ENCODE measurements at places on chromosomes 12 and 14.
A peak's percentile ranks its signal among the peaks of the same experiment; 100 is the strongest.

GRCh38 chr14:36361210-36361853, 40.9 kb upstream of the MBIP start:
- DNase-seq: no peak

DNA sequence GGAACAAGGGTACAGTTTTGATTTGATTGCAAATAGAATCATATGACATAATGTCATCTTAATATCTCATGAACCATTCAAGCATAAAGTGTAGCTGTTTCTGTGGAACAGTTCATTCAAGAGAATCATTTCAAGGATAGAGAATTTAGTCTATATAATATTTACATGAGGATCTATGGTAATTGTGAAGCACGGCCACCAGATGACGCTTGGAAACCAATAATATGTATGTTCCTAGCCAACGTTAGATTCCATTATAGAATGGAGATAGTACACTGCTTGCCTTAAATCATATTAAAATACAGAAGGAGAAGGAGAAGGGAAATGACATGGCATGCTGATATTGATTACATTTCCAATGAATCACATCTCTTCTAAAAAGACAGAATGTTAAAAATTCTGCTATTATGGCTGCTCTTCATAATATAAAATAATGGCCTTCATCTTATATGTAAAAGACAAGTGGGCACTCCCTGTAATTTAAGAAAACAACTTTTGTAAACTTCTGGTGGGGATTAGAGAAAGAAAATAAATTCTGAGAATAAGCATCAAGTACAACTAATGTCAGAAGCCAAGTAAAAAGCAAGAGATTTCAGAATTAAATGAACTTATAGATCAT, 351.0 kb downstream of the NAV3 start:
- no peak for DNase-seq

DNA sequence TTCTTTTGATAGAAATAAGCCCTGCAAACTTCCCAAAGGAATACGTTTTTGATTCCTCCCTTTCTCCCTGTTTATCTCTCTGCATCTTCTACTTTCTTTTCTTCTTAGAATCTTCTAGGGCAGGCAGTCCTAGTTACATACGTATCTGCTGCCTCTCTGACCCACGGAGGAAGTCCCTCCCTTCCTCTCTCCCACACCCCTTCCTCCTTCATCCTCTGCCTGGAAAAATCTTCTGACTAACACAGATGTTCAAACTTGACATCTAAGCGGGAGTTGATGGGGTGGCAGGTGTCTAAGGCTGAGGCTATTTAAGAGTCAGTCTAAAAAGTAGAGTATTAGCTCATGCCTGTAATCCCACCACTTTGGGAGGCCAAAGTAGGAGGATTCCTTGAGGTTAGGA, 88.6 kb downstream of the MAP1LC3B2 start:
- no peak for DNase-seq

- DNase-seq: no peak
Measured at GRCh38 chr12:116402163-116402939, 124.9 kb upstream of the MED13L start.

GRCh38 chr12:80183939-80184338, 84.6 kb downstream of the OTOGL start:
- DNase-seq: no peak

DNA sequence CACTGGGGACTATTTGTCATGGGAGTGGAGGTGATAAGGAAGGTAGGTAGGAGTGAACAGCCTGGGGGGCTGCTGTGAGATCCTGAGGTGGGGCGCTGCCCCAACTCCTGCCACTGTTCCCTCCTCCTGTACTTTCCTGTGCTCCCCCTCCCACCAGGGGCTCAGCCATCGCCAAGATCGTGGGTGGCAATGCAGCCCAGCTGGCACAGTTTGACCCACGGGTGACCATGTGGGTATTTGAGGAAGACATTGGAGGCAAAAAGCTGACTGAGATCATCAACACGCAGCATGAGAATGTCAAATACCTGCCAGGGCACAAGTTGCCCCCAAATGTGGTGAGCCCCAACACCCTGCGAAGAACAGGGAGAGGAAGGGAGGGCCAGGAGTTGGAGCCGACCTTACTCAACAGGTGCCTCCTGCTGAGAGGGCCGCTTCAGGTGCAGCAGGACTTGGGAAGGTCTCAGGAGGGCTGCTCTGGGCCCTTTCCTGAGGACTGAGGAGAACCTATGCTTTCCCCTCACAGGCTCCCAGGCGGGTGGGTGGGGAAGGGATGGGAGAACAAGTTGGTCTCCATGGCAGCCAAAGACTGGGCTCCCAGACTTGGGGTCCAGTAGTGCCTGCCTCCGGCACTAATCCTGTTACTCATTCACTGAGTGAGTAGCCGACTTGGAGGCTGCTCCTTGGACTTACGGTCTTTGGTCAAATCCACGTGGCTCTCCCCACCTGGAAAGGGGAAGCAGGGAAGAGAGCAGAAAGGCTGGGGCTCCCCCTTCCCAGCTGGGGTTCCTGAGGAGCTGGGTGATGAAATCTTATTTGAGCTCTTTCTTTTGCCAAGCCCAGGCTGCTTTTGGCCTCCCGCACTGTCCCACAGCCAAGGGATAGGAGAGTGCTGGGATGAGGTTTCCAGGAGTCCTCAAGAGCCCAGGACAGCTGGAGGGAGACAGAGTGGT, 884 bp downstream of the GPD1 start:
- no peak for DNase-seq

DNA sequence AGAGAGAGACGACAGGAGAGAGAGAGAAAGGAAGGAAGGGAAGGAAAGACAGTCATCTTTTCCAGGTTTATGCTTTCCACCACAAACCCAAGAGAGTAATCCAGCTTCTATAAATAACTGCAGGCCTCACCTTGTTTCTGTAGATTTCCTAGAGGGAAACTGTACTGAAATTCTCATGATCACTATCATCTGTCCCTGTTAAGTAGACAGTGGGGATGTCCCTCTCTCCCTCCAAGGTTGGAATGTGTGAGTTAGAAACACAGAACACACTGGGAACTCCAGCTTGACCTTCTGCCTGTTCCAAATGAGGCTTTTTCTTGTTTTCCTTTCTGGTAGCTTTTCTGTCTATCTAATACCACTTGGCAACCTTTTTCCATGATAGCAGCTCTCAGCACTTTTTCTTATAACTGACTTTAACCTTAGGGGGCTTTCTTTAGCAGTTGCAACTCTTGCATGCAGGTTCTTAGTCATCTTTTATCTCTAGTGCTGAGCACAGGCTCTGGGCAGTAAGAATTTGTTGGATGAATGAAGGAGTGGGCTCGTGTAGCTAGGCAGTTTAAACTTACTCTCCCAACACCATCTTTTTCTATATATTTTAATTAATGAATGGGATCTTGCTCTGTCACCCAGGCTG, 22.8 kb upstream of the FBXO33 start:
- DNase-seq: no peak

- DNase-seq: no peak
Measured at GRCh38 chr14:44567997-44568396, 60.9 kb upstream of the FSCB start.

DNA sequence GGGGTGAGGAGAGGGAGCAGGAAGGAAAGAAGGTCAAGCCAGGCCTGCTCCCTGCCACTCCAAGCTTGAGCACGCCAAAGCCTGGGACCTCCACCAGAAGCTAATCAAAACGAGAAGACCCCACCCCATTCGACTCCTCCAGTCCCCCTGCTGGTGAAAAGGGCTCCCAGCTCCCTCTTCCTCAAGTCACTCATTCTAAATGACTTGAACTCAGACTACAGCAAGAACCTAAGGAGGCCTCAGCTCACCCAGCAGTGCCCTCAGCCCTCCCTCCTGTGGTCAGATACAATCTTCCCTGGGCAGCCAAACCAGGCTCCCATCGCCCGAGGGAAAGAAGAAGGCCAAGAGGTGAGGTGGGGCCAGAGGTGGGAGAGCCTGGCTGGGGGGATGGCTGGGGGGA, 17.4 kb downstream of the HDAC7 start:
- no peak for DNase-seq

GRCh38 chr14:98867726-98868125, 404.3 kb downstream of the BCL11B start:
- DNase-seq: no peak

GRCh38 chr12:115297445-115297844, 613.5 kb upstream of the TBX3 start:
- no peak for DNase-seq

DNA sequence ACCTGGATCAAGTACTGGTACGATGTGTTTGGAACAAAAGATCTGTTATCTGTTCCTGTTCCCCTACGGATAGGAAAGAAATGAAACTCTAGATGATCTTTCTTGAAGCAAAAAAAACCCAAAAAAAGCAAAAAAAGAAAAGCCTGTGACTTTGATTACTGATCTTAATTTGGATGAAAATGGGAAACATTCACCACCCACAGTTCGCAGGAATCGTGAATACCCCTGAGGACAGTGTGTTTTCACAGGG, 138.7 kb upstream of the LMNTD1 start:
- no peak for DNase-seq

DNA sequence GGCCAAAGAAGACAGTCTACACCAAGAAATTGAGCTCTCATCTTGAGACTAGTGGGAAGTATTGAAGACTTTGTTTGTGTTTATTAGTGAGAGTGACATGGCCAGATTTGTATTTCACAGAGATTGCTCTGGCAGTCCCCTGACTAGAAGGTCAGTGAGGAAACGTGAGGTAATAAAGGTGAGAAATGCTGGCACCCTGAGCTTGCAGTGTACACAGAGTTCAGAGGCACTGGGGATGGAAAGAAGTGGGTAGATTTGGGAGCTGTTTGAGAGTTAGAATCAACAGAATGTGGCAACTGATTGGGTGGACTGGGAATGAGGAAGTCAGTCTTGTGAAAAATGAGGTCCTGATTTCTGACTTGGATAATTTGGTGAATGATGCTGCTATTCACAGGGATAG, 336.9 kb downstream of the SNAPC1 start:
- no peak for DNase-seq

- DNase-seq: no peak
Measured at GRCh38 chr12:76318773-76319594, 29.2 kb downstream of the BBS10 start.

DNA sequence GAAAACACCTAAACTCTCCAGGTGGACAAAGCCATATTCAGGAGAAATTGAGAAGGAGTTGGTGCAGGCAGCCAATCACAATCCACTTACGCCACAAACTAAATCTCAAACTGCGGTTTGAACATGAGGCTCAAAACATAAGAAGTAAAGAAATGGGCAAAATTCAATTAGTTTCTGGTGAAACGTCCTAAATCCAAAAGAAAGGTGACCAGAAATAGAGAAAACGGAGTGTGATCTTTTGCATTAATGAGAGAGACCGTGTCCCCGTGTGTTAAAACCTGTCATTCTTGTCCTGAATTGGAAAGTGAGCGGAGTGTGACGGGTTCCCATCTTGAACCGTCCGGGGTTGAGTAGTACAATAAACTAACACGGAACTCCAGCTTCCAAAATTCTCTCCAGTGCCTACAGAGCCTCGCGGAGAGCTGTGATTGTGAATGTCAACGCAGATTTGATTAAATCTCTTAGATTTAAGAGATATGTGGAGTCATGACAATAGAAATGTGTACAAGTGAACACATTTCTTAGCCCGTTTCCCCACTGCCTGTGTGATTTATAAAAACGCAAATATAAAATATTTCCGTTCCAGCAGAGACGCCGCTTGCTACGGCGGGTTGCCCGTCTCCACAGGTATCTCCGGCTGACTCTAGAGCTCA, 595 bp upstream of the METAP2 start:
- peak; percentile 31 for DNase-seq

- no peak for DNase-seq
Measured at GRCh38 chr14:101337053-101337452, 224.2 kb upstream of the DIO3 start.

- DNase-seq: no peak
Measured at GRCh38 chr14:55440385-55440784, at the start of gene TBPL2. Gene TBPL2 (minus strand): TSS chr14:55440616. CDS start chr14:55440449, 167 bp downstream.

DNA sequence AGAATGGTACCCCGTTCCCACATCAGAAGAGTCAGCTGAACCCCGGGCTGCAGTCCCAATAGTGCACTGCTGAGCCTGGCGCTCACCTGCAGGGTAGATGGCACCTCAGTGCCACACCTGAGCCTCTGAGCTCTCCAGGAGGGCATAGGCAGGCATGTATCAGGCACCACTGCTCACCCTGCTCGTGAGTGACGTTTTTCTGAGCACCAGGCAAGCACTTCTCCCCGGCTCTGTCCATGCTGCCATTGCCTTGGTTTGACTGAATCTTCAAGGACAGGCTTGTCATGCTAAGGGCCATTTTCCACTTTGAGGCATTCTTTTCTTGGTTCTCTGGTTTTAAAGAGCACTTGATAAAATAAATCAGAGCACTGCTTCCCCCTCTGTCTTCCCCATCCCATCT, 161.6 kb upstream of the PRMT8 start:
- DNase-seq: no peak

GRCh38 chr12:12087693-12088034, 16.9 kb downstream of the BCL2L14 start:
- DNase-seq: no peak

DNA sequence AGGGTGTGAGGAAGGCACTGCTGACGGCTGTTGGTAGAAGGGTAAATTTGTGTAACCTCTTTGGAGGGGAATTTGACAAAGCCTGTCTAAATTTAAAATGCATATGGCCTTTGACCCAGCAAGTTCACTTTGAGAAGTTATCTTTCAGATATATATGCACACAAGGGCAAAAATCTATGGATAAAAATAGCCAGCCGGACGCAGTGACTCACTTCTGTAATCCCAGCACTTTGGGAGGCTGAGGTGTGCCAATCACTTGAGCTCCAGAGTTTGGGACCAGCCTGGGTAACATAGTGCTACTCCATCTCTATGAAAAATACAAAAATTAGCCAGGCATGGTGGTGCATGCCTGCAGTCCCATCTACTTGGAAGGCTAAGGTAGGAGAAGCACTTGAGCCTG, 13.4 kb downstream of the UBC start:
- DNase-seq: no peak

GRCh38 chr12:106739815-106740530, 34.5 kb upstream of the RIC8B start:
- peak; percentile 26 for DNase-seq

DNA sequence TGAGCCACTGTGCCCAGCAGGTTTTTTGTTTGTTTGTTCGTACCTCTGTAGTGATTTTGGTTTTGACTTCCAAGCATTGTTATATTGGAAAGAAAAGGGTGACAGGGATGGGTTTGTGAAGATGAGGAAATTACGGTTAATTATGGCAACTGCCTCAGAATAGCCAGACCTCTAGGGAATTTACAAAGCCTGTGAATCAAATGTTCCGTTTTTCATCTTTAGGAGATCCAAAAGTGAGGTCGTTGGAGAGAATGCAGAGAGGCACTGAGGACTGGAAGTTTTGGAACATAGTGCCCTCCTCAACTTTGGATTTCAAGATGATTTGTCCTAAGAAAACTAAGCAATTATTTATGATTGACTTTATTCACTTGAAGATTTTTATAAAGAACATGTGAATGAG, 54.5 kb upstream of the EVL start:
- no peak for DNase-seq
